Activated CD4-positive, alpha-beta T cell treated with anti-CD3 and anti-CD28 coated beads for 24 hours (primary cell): ENCODE measurements at places on chromosomes 2 and 18.

DNA sequence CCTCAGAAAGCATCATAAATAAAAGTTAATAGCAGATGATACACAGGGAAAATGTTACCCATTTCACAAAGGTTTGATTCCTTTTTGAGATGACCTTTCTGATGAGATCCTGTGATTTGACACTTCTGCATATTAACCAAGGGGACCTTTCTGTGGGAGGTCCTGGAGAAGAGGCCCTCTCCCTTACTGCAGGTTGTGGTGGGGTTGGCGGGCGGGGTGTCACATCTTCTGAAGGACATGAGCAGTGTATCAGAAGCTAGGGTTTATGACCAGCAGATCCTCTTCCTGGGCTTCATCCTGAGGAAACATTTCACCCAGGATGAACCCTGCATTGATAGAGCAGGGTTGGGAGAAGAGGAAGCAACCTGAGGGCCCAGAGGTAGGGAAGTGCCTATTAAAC lies 37.2 kb upstream of the SCLY start:
- DNase-seq = no peak

DNA sequence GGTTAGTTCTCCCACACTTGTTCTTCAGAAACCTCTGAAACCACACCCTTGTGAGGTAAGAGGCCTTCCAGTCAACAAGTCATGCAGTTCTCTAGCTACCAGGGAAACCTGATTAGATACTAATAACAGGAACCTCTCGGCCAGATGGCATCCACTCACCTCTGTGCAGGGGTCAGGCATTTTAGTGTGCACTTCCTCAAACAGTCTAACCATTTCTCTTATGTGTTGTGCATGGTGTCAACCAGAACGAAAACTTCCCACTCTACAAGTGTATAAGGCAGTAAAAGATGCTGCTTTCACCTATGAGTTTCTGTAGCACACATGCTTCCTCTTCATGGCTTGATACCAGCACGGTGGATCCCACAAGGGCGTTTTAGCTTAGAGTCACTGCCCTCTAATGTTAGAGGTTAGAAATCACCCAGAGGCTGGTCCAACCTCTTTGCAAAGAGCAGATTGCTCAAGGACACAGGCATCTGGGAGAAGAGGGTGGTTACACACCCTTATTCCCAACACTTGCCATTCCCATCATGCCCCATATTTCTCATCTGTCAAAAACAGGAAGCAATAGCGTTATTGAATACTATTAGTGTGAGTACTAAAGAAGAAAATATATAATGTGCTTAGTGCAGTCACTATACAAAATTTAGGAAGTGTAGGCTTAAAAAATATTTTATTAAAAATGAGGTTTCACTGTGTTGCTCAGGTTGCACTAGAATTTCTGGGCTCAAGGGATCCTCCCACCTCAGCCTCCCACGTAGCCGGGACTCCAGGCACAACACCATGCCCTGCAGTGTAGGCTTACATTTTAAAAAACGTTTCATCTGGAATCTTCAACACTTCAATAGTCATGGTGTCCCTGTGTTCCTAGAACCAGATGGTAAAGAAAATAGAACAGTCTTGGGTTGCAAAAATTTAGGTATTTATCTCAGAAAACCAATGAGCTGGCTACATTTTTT lies 34.5 kb upstream of the RAB31 start:
- no peak for DNase-seq

DNA sequence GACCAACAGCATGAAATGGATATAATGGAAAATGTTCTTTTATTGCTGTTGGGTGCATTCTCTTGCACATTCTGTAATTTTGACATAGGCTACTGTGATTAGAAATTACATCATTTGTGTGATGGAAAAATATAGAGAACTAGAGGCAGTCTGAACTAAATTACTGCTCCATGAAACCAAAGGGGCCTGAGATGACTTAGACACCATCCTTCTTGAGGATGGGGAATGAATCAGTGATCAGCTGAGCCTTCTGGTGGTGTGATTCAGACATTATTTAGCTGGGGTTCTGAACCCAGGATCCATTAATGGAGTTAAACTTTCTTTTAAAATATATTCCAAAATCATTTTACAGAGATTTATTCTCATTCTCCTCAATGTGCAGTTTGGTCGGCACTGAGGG lies 135.8 kb downstream of the LDLRAD4 start:
- no peak for DNase-seq

DNA sequence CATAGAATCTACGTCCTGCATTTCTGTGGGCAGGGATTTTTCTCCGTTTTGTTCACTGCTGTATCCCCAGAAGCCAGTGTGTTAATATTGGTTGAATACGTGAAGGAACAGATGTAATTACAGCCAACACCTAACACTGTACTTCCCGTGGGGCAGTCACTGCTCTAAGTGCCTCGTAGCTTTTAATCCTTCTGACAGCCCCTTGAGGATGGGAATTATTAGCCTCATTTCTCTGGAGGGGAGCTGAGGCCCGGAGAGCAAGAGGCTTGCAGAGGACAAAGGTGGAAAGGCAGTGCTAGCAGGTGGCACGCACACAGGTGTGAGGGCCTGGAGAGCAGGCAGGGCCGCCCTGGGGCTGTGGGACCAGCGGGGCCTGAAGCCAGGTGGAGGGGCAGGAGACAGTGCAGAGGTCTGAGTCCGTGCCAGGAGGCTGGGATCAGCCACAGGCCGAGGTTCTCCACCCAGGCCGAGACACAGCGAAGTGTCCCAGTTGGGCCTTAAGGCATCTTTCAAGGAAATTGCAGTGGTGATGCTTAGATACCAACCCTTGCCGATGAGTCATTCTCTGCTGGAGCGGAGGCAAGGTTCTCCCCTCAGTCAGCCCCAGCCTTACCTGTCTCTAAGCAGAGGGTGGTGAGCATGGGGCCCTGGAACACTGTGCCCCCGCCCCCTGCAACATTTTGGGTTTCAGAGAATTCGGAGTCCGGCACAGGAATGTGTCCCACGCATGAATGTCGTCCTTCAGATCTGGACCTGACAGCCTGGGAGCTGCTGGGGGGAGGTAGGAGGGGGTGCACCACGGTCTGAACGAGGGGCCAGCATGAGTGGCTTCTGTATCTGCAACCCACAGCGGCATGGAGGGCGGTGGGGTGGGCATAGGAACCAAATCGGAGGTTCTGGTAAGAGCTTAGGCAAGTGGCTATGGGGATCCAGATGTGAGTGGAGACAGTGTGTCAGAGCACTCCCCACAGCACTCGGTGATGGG lies 122.6 kb downstream of the GBX2 start:
- no peak for DNase-seq

DNA sequence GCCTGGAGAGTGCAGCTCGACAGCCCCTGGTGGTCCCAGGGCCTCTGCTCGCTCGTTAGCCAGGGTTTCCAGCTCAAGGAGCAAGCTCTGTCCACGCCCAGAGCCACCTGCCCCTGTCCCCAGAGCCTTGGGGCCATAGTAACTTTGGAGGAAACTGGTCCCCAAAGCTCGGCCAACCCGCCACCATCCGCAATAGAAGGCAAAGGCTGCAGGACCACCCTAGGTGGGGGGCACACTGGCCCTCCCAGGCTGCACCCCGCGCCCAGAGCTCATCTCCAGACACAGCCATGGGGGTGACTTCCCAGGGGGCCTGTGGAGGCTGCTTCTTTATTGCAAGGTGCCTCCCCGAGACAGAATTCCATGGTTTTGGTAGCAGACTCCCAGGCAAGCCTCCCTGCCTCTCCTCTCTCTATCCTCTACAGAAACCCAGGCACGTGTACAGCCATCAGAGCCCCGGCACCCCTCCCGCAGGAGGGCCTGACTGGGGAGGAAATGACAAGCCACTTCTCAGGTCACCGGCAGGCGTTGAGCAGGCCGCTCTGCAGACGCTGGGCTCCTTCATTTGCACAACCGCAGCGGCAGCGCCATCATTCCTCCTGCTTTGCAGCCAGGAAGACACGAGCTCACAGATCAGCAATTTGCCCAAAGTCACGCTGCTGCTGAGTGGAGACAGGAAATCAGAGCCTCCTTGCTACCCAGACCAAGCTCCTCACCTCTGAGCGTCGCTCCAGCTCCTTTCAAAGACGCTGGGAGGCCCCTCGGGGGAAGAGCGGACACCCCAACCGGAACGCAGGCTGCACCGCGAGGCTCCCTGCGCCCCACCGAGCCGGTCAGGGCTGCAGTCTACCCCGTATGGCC lies 80.2 kb downstream of the NDUFA10 start:
- no peak for DNase-seq

DNA sequence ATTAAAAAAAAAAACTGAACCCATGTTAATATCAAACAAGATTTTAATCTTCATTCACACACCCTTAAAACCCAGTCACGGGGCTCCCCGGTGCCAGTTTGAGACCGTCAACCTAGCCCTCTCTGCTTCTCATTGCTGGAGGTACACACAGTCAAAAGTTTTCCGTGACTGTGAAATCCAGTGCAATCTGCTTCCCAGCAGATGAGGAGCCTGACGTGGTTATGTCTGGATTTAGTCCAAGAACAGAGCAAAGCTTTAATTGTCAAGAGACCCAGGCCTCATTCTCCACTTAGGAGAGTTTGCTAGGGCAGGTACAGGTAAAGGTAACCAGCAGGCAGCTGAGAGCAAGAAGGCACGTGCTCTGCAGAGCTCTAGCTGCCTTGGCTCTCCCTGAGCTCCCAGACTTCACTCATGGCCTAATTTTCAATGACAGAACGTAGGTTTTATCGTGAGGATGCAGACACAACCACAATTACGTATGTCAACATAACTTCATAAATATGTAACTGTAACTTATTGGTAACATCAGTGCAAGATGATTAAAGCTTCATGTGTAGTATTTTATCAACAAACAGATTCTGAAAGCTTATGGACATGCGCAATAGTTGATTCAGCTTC lies 56.3 kb downstream of the SLC16A14 start:
- DNase-seq = no peak

GRCh38 chr2:26126074-26126473 lies 46.8 kb upstream of the GAREM2 start:
- no peak for DNase-seq

- no peak for DNase-seq
Observed at GRCh38 chr2:112050316-112050715, 4.8 kb upstream of the TMEM87B start.

GRCh38 chr2:165164201-165164600 lies 39.6 kb downstream of the SCN3A start:
- no peak for DNase-seq

- no peak for DNase-seq
Observed at GRCh38 chr2:235054919-235055318, 103.1 kb downstream of the SH3BP4 start.

GRCh38 chr2:229124136-229124535 lies 147.0 kb downstream of the PID1 start:
- no peak for DNase-seq

DNA sequence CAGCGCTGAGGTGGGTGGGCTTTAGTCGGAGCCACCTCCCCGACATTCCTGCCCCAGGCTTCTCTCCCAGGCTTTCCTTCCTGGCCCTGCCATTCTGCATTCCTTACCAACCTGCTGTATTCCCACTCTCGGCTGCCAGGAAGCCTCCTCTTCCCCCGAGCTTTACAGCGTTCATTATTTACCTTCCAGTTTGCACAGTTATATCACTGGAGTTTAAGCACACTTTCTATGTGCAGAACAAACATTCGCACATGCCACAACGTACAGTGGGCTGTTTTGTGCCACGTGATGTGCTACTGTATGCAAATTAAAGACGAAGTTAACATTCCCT lies 246.3 kb downstream of the SOX11 start:
- no peak for DNase-seq

DNA sequence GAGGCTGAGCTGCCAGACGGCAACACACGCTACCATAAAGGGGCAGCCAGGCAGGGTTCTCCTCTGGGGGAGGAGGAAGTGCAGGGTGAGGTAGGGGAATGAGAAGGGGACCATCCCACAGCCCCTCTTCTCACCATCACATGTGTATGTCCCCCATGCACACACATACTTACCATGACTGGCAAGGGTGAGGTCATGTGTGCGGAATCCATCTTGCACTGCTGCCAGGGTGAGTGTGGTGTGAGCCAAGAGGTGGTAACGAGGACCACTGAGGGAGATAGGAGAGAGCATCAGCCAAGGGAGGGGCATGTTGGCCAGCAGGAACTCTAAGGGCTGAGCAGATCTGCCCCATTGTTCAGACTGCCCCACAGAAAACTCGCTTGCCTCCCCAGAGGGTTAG lies 7.1 kb downstream of the WDR54 start:
- DNase-seq = no peak

- no peak for DNase-seq
Observed at GRCh38 chr18:77366067-77366719, 116.5 kb downstream of the GALR1 start.

DNA sequence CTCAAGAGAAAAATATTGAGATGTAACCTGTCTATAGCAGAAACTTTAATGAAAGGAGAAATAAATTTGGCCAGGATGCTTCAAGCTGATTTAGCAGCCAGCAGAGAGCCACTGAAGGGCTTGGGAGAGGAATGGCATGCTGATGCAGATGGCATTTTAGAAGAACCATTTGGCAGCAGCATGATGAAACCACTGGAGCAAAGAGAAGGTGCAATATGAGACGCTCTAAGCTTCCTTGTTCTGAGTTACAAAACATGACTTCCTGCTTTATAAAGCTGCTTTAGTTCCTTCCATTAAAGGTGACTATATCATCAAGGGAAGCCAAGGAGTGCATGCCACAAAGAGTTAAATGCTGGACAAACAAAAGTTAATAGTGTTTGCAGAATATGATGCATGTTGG lies 189.7 kb downstream of the PID1 start:
- DNase-seq = no peak

- DNase-seq = no peak
Observed at GRCh38 chr18:44568986-44569385, 111.7 kb upstream of the SETBP1 start.

GRCh38 chr18:13372531-13372951 lies 154.0 kb downstream of the LDLRAD4 start:
- DNase-seq = no peak

DNA sequence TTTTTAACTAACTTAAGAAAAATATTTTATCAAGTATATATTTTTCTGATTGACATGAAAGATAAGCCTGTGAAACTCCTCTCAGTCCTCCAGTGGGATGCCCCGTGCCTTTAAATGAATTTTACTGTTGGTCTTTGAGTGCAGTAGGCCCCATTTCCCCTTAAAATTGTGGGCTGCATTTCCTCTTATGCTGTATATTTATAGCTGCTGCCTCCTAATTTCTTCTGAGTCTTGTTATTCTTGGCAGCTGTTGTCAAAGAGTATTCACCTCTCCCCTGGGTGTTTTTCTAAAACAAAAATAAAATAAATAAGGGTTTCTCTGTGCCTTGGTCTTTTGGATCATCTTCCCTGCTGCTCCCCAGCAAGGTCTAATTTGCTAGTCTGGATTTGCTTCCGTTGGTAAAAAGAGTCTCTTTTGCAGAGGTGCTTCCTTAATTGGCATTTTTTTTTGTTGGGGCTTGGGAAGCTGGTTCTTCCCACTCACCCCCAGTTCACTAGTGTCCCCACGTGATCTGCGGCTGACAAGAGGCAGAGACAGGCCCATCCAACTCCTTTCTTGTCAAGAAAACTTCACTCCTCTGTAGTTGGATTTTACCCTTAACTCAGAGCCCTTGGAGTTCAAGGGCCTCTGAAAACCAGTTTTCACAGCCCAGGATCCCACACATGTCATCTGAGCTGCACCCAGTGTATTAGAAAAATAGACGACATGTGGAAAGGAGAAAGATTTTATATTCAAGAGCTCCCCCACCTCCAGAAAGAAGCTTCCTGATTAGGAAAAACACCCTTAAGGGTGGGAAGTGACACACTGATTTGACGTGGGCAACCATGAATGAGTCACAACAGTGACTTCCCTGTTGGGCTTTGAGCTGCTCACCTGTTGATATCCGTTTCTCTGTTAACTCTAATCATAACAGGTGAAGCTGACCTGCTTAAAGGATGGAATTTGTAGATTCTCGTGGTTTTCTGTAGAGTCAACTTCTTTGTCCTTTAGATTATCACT lies 431.5 kb downstream of the DCDC2C start:
- no peak for DNase-seq
